ENCODE measurements at places on chromosomes 11 and 22. TPM values are rescaled to one million over a fixed set of nuclear protein-coding genes. Genes with fewer than 3 reads are reported as not detected.

DNA sequence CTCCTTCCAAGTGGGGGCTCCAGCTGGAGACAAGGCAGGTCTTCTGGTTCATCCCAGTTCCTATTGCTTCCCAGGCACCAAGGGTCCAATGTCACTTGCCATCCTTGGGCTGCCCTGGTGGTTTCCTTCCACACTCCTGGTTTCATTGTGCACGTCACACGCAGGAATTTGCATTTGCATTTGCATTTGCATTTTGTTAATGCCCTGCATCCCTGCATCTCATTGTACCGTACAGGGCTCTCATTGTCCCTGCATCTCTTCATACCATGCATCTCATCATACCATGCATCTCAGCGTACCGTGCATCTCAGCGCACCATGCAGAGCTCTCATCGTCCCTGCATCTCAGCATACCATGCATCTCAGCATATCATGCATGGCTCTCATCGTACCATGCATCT, 112.2 kb upstream of the SYT13 start:
- no peak for DNase-seq

- no peak for DNase-seq
Measured at GRCh38 chr22:37032134-37032534, 12.6 kb downstream of the MPST start.

- DNase-seq, result no peak
Measured at GRCh38 chr22:22720201-22720723, 75.8 kb downstream of the GGTLC2 start.

DNA sequence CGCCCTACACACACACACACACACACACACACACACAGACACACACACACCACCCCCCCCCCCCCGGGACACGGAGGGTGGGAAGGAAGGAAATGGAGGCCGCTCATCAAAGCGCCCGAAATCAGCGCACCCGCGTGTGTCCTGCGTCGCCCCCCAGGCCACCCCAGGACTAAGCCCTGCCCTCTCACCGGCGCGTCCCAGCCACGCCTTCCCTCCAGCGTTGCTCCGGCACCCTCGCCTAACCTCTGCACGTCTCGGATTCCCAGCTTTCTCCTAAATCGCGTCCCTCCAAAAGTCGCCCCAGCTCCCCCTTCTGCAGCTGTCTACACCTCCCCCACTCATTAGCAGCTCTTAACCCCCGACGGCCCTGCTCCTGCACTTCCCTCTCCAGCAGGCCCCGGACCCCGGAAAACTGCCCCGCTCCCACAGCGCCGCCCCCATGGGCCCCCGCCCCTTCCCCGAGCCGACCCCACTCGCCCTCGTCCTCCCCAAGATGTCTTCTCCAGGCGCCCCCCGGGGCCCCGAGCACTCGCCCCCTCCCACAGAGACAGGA, 557 bp downstream of the PACSIN2 start:
- DNase-seq, result peak; percentile 71

- no peak for DNase-seq
Measured at GRCh38 chr11:27916541-27917100, 191.3 kb downstream of the KIF18A start.

GRCh38 chr11:6812390-6813005, 13.0 kb upstream of the OR6A2 start:
- DNase-seq, result no peak

- no peak for DNase-seq
Measured at GRCh38 chr11:33574331-33574730, 126.3 kb downstream of the C11orf91 start.

DNA sequence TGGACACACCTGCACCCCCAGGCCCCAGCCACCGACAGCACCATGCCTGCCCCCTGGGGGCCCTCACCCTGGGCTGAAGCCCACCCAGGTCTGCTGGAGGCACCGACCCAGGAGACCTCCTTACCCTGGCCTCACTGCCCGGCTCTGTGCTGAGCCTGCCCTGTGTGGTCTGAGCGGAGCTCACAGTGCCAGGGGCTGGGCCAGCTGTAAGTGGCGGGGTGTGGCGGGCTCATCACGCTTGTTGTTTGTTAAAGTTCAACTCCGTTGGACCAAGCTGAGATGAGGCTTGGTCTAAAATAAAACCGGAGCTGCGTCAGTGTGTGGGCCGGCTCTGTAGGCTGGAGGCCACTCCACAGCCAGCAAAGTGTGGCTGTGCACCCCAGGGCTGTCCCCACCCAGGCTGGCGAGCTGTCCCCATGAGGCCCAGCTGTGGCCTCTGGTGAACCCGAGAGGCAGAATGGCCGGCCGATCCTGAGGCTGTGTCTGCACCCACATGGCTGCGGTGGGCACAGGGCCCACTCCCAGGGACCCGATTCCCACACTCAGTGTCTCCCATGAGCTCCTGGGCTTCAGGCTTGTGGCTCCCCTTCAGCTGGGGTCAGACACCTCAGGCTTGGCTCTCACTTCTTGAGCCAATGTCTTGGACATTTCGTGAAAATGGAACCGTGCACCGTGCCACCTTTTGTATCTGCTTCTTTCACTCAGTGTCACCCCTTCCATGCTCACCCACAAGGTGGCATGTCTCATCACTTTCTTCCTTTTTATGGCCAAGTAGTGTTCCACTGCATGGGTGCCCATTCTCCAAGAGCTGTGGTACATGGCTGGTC, 137.9 kb downstream of the CTTN start:
- no peak for DNase-seq

DNA sequence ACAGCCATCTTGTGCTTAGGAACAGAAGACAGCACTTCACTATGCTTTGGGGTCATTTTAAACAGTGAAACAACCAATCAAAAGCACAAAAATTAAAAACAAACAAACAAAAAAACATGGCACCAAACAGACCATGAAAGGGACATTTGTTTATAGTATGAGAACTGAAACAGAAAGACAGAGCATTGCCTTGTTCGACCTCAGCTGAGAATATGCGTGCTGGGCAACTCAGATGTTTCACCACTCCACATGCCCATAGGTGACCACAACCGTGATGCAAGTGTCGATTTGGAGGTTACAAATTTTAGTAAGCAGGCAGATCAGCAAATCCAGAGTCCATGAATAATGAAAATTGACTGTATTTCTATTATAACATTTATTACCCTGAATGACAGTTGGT, 30.0 kb downstream of the NNMT start:
- no peak for DNase-seq

GRCh38 chr11:121328176-121328966, 35.8 kb downstream of the SC5D start:
- DNase-seq, result no peak

GRCh38 chr11:63621071-63621470, 6.8 kb upstream of the PLAAT3 start:
- DNase-seq, result no peak

DNA sequence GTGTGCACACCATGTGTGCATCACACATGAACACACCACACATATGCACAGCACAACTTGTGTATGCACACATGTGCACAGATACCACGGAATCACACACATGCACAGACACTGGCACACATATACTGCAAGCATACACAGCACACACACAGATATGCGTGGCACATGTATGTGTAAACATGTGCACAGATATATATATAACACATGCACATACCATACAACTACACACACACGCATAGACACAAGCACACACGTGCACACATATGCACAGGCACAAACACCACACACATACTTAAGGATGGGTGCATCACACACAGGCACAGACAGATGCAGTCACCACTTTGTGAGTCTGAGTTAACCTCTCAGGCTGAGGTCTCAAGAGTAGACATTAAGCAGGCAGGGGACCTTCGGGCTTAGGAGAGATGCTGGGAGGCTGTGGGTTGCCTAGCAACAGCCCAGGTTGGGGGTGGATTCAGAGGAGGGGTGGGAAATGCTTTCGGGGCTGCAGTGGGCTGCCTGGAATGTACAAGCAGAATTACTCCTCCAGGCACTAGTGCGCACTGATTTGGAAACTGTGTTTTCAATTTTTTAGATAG, 82.9 kb downstream of the MYO18B start:
- no peak for DNase-seq

DNA sequence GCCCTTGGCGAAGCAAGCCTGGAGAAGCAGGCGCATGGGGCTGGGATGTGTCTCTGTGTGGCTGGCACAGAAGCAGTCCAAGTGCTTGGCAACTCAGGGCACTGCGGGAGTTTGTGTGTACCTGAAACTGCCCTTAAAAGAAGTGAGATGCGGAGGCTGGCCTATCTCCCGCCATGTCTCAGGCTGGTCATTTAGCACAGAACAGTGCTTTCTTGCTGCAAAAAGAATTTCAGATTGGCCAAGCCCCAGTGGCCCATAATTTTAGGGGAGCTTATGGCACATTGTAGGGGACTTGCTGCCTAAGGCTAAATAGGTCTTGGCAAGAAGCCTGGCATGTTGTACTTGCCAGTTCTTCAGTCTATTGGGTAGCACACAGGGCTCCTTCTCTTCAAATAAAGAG, 16.4 kb downstream of the EHF start:
- no peak for DNase-seq

DNA sequence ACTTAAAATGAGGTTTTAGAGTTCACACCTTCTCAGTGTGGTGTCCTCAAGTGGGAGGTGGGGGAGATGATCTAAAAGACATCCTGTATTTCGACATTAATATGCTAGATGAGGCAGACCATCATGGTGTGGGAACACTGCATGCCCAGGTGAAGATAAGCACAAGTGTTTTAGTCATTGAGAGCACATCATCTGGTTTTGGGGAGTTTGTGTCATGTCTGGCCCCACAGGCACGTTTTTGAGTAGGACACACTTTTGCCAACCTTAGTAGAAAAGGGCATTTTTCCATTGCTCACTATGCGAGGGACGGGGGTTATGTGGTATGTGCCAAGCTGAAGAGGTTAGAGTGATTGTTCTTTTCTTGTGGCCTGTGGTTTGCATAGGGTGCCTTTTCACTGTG, 189.3 kb downstream of the DBX1 start:
- no peak for DNase-seq

- DNase-seq, result no peak
Measured at GRCh38 chr11:111836721-111837120, 34.7 kb downstream of the ALG9 start.

DNA sequence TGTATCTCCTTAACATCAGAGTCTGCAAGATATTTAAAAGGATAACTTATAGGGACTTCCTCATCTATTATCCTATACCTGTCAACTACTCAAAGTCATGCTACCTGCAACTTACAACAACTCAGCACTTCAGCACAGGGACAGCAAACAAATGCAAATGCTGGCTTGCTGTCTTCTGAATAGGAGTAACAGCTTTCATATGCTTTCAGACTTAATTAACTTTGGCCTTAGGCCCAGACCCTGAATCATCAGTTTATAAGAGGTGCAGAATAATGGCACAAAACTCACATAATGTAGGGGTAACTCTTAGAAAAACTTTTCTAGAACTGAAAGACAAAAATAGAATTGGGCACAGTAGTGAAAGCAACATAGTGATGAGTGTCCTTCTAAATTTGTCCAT, 953.4 kb downstream of the DLG2 start:
- DNase-seq, result no peak

GRCh38 chr11:46499821-46500220, 94.0 kb downstream of the AMBRA1 start:
- no peak for DNase-seq

- DNase-seq, result no peak
Measured at GRCh38 chr11:17639091-17639490, 80.3 kb upstream of the MYOD1 start.

- DNase-seq, result no peak
Measured at GRCh38 chr11:45678976-45679375, 13.6 kb upstream of the CHST1 start.

- DNase-seq, result no peak
Measured at GRCh38 chr22:20566420-20567260, 59.2 kb downstream of the MED15 start.

GRCh38 chr11:120931057-120931779, 92.7 kb upstream of the TBCEL start:
- no peak for DNase-seq

GRCh38 chr11:120834686-120835210, 189.2 kb upstream of the TBCEL start:
- no peak for DNase-seq

GRCh38 chr11:94032725-94033124, 11.6 kb downstream of the HEPHL1 start:
- no peak for DNase-seq

DNA sequence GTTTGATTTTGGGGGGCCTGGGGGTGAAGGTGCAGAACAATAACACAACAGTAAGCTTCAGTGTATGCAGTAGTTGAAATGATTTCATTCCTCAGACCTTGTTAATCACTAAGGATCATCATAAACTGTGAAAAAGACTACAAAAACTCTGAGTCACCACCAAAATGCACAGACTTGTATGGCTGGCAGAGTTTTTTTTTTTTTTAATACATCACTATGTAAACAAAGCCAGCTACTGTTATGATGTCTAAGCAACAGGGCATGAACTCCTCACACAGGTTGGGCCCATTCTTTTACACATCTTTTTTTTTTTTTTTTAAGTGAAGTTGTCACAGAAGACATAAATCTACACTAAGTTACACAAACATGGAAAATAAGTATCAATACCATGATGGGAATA, 311.9 kb downstream of the GUCY1A2 start:
- no peak for DNase-seq

The CBLIF gene
- 2.1 TPM for total RNA-seq

The MUC2 gene
- total RNA-seq, result 0.57 TPM

The ARHGAP42 gene
- total RNA-seq, result 4.9 TPM

The C11orf87 gene
- total RNA-seq, result not detected

The CRYBB3 gene
- 0.31 TPM for total RNA-seq

The KCNQ1OT1 gene
- total RNA-seq, result 0.83 TPM

The MED19 gene
- 4.4 TPM for total RNA-seq

The FADS1 gene
- total RNA-seq, result 2.3 TPM

The RRAS2 gene
- 14.0 TPM for total RNA-seq
